ENCODE measurements at places on chromosomes 2 and 18. TPM values are rescaled to one million over a fixed set of nuclear protein-coding genes. Genes with fewer than 3 reads are reported as not detected.

The PLEKHA3 gene
- total RNA-seq = 19.3 TPM

The ALPP gene
- total RNA-seq = 0.11 TPM

The PLEKHM3 gene
- total RNA-seq = 5.7 TPM

The FAM228A gene
- total RNA-seq = not detected

The FKBP7 gene
- 2.6 TPM for total RNA-seq

The TEX44 gene
- not detected for total RNA-seq

The ACTR3 gene
- total RNA-seq = 342 TPM

Data from colonic mucosa (tissue), 4 donors.